ENCODE measurements at places on chromosomes 1 and 21.
A peak's percentile ranks its signal among the peaks of the same experiment; 100 is the strongest.

DNA sequence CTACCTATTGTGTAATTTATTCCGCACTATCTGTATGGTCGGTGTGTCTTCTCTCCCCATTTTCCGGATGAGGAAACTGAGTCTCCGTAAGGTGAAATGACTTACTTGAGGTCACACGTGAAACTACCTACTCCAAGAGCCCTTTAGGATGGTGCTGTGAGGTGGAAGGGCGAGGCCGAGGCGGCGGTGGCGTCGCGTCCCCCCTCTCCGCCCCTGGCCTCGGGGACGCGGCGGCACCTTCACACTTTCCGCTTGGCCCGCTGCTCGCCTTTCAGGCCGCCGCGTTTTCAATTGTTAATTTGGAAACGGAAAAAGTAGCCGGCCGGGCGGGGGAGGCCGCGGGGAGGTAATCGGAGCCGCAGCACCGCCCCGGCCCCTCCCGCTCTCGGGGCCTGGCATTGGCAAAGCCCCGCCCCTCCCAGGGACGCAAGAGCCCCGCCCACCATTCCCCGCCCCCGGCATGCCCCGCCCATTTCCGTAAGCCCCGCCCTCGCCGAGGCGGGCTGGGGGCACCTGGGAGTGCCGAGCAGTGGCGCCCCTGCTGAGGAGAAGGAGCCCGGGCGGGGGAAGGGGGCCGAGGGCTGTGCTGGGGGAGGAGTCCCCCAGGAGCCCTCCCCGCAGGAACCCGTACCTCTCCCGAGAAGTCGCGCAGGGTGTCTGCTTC is 18.6 kb downstream of the KCNQ4 start:
- peak; percentile 95 for DNase-seq

DNA sequence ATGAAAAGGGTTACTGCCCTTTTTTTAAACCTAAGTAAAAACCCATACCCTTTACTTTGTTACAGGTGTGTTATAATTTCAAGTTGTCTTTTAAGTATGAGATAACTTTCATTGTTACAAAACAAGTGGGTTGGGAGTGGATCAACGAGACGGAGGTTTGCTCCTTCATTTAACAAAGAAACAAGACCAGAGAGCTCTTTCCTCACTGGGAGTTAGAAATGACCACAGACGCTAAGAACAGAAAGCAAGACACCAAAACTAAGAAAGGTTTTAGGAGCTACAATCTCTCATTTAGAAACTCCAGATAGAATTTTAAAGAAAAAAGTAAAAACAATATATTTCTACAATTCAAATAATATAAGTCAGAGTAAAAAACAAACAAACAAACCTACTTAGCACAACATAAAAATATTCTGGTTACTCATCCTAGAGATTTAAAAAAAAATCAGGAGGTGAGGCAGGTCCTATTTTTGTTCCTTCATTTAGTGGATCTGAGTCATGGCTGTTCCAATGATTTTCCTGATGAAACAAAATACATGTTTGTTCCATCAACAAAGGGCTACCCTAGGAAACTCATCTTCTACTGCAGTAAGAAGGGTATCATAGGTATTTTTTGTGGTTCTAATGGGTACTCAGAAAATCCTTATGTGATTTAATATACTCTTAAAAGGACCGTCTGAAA is 33.0 kb downstream of the APP start:
- no peak for DNase-seq

GRCh38 chr1:55210990-55211801 is 4.0 kb downstream of the USP24 start:
- no peak for DNase-seq

DNA sequence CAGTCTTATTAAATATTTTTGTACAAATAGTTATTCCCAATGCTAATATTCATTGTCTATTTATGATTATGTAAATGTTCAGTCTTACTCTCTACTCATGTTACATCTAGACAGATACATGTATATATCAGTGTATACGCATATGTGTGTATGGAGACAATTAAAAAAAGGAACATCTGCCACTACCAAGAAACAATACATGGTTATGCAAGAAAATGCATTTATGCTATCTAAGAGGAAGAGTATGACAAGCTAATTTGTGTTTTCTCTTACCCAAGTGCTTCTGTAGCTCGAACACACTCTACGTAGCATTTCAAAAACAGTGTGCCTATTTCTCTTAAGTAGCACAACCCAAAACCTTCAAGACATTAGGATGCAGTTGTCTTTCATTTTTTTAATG is 6.1 kb upstream of the RLF start:
- no peak for DNase-seq

DNA sequence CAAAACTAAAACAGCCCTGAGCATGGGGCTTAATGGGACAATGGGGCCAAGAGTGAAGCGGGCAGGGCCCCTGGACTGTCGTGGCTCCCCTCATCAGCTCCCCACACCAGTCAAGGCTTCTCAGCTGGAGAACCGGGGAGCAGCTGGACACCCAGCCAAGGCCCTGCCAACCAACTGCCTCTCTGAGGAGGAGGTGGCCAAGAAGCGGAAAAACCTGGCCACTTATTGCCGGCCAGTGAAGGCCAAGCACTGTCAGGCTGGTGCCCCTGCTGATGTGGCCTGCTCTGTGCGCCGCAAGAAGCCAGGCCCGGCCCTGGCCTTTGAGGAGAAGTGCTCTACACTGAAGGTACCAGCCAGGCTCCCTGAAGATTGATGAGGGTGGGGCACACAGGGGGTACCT is 2.5 kb upstream of the CYB561D1 start:
- DNase-seq: no peak

- peak; percentile 81 for DNase-seq
Observed at GRCh38 chr1:20212685-20213331, 26.5 kb upstream of the PLA2G2C start.

GRCh38 chr1:62269439-62269838 is 49.8 kb downstream of the KANK4 start:
- no peak for DNase-seq

GRCh38 chr1:89578151-89578550 is 53.5 kb downstream of the LRRC8B start:
- DNase-seq: no peak

DNA sequence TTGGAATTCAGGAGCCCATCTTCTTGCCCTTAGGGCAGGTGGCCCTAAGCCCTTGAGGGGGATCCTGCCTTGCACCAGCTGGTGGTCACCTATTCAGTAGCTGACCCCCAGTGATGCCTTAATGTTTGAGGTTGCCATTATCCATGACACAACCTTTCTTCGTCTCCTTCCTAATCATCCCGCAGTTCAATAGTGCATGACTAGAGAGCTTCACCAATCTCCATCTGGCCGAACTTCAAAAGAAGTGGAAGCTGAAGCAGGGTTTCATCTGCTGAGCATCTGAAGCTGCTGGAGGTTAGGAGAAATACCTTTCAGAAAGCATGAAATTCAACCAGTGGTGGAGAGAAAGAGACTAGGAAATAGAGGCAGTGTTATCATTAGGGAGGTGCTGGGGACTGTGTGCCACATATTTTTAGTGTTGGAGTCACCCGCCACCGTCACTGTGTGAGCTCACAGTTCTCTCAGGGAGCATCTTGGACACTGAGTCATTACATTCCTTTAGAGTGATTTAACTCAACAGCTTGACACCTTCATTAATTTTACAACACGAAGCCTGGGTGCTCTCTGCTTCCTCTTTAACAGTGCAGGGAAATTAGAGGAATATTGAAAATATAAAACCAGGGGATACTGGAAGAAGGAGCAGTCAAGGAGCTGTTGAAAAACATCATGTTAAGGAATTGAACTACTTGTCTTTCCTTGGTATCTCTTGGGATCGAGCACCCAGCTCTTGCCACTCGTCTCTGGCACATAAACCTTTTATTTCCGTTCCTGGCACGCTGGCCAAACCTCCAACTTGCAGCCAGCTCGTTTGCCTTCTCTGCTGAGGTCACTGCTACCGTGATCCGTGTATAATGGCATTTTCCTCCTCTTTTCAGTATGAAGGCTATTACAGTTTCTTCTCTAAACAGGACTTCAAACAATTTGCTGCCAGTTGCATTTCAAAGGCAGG is 53.6 kb downstream of the PEX14 start:
- no peak for DNase-seq

DNA sequence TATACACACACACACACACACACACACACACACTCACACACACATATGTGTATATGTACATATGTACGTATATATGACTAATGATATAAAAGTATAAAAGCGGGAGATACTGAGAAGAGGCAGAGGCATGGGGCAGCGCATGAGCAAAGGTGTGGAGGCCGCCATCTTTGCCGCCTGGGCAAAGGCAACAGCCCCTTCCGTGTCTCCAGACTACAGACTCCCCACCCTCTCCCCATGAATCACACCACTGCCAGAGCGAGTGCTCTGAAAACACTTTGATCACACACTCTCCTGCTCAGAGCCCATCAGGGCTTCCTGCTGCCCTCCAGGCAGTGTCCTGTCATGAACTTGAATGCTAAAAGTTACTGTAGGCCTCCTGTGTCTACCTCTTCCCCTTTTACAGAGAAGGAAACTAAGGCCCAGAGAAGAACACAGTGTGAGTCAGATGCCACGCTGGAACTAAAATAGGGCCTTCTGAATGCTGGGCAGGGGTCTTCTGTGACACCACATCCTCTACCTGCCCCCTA is 54.7 kb upstream of the SSBP3 start:
- DNase-seq: peak; percentile 60

DNA sequence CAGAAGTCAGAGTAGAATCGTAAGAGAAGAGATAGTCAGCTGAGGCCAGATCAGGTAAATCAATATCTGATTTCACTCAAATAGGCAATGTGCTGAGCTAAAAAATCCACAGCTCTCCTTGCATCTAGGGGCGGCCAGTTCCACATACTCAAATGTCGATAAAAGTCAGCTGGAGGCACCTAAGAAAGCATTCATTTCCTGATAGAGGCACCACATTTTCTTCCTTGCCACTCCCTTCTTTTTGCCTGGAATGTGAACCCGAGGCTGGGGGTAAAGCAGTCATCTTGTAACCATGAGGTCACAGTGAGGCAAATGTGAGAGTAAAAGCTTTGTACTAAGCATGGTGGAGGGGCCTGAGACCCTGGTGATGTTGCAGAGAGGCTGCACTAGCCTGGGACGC is 24.2 kb upstream of the CTPS1 start:
- DNase-seq: no peak

- no peak for DNase-seq
Observed at GRCh38 chr1:24754229-24754628, 9.0 kb downstream of the CLIC4 start.

- DNase-seq: peak; percentile 96
Observed at GRCh38 chr21:39445321-39446269, at the start of gene LCA5L. LCA5L (minus strand) TSS chr21:39445778; CDS start chr21:39428493, 17,285 bp downstream.

GRCh38 chr1:9438431-9439073 is 100.7 kb upstream of the SLC25A33 start:
- DNase-seq: no peak

DNA sequence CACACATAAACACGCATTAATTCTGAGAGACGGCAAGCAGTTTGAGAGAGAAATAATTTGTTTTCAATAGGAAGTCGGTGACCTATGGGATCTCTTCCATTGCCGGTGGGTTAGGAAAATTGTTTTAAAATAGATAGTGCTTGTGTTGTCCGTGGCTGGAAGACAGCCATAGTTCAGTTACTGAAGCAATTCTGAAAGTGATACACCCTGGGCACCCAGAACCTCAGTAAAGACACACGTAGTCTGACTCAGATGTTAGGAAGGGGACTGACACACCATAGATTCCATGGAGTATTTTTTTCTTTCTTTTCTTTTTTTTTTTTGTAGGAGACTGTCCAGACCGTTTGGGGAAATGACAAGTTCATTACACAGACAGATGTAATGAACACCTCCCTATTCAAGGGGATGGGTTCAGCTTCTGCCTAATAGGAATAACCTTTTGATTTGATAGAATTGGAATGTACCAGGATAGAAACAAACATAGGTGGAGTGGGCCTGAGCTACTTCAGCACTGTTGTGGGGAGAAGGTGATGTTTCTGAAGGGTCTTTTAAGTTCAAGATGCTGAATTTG is 1.6 kb downstream of the C1orf21 start:
- no peak for DNase-seq

DNA sequence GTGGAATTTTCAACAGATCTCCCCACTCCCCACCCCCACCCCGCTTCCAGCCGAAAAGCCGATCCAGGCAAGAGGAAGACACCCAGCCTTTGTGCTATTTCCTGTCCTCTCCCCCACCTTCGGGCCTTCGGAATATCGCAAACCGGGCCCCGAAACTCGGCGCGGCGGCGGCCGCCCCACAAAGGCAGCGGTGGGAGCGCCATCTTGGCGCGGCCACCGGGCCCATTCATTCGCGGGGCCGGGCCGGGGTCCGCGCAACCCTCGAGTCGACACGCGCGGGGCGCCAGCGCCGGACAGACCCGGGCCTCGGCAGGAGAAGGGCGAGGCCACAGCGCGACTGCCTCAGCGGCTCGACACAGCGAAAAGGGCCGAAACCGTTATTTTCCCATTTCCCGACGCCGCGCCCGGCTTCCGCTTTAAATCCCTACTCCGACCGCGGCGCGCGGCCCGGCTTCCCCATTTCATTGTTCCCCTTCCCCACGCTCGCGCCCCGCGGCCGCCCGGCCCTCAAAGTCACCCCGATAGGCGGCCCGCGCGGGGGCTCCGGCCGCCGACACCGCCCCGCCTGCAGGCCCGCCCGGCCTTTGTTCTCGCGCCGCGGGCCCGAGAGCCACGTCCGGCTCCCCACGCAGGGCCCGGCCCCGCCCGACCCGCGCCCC is 911 bp downstream of the GNB1 start:
- DNase-seq: peak; percentile 81

DNA sequence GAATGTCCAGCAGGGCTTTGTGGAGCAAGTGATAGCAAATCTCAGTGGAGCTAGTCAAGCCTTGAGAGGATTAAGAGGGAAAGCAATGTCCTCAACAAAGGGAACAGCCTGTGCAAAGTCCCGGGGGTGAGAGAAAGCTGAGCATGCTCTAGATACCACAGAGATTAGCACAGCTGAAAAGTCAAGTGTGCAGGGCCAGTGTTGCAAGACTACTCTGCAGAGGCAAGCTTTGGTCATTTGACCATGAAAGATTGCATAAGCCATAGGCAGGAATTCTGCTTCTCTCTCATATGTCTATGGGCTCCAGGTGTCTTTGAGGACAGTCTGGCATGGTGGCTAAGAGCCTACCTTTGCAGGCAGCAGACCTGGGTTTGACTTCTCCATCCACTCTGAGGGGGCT is 181.0 kb upstream of the JUN start:
- no peak for DNase-seq

DNA sequence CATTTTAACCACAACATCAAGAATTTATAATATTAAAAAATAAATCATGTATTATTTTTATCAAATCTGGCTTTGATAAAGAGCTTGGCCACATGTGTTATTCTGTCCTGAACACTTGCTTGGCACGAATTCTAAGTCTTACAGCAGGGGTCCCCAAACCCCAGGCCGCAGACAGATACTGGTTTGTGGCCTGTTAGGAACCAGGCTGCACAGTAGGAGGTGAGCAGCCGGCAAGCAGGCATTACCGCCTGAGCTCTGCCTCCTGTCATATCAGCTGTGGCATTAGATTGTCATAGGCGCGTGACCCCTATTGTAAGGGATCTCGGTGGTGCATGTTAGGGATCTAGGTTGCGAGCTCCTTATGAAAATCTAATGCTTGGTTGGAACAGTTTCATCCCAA is 127.6 kb upstream of the IVNS1ABP start:
- DNase-seq: no peak

DNA sequence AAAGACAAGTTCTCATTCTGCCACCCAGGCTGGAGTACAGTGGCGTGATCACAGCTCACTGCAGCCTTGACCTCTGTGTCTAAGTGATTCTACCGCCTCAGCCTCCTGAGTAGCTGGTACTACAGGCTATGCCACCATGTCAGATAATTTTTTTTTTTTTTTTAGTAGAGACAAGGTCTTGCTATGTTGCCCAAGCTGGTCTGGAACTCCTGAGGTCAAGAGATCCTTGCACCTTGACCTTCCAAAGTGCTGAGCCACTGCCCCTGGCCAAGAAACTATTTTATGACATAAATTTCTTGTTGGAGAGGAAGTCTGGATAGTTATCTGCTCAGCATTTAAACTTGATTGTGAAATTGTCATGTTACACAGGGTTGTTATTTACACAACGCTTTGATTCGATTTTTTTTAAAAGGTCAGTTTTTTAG is 2.1 kb downstream of the SCCPDH start:
- no peak for DNase-seq
